ENCODE measurements at places on chromosomes 6 and 20.

DNA sequence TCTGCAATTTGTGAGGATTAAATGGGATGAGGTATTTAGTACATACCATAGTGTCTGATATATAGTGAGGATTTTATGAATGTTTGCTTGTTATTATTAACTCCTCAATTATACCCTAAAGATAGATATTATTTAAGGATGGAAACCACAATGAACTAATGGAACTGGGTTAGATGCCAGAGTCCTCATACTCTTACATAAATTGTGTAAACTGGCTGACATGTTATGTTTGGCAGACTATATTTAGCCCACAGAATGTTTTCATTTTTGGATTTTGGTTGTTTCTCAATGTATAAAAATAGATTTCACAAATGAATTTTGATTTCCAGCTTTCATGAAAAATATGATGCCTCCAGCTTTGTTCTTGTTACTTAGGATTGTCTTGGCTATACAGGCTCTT is 37.6 kb downstream of the HTR1B start:
- no peak for DNase-seq
- H3K36me3 ChIP-seq = no peaks in the 10 kb centered on the region
- H3K4me1 ChIP-seq = no peaks in the 10 kb centered on the region
- no peak overlapping the region for H3K27ac ChIP-seq

GRCh38 chr6:95882371-95882770 is 133.4 kb upstream of the FUT9 start:
- H3K27me3 ChIP-seq = no peaks in the 10 kb centered on the region
- H3K36me3 ChIP-seq = no peaks in the 10 kb centered on the region
- no peak for DNase-seq

DNA sequence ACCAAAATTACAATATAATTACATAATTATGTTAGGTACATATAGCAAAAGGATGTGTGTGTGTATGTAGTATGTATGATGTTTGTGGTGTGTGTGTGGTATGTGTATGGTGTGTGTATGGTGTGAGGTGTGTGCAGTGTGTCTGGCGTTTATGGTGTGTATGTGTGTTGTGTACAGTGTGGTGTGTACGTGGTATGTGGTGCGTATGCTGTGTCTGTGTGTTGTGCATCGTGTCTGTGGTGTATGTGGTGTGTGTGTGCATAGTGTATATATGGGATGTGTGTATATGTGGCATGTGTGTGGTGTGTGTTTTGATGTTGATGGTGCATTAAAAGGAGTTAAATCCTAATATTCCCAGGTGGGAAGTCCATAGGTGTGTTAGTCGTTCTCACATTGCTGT is 62.8 kb downstream of the PLG start:
- H3K27me3 ChIP-seq = no peaks in the 10 kb centered on the region
- no peak overlapping the region for H3K27ac ChIP-seq
- no peaks in the 10 kb centered on the region for H3K36me3 ChIP-seq

DNA sequence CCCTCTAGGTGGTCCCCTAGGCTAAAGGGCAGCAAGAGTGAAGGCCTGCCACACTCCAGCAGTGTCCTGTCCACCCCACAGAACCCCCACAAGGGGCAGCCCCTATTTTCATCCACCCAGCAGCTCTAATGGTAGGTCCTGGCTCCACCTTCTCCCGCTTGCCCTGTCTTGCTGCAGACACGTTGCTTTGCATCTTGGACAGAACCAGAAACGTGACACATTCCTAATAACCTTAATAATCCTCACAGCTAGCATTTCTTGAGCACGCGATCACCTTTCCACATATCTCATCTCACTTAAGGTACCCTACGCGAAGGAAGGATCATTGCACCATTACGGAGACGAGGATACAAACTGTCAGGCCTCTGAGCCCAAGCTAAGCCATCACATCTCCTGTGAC is 11.7 kb upstream of the SLC22A23 start:
- DNase-seq = no peak
- H3K27me3 ChIP-seq = no peaks in the 10 kb centered on the region
- H3K4me1 ChIP-seq = no peaks in the 10 kb centered on the region
- H3K36me3 ChIP-seq = no peaks in the 10 kb centered on the region

GRCh38 chr6:23953976-23954375 is 172.0 kb upstream of the NRSN1 start:
- H3K4me1 ChIP-seq = no peaks in the 10 kb centered on the region
- H3K4me3 ChIP-seq = no peak overlapping the region
- no peaks in the 10 kb centered on the region for H3K36me3 ChIP-seq
- H3K27ac ChIP-seq = no peak overlapping the region
- no peaks in the 10 kb centered on the region for H3K27me3 ChIP-seq

GRCh38 chr6:24646771-24647170 is 780 bp upstream of the KIAA0319 start:
- no peaks in the 10 kb centered on the region for H3K4me1 ChIP-seq
- H3K27me3 ChIP-seq = peaks cover 27% of the 10 kb centered on the region
- H3K27ac ChIP-seq = no peak overlapping the region
- H3K36me3 ChIP-seq = peaks cover 23% of the 10 kb centered on the region

- no peak overlapping the region for H3K4me3 ChIP-seq
- H3K27ac ChIP-seq = no peak overlapping the region
- H3K36me3 ChIP-seq = no peaks in the 10 kb centered on the region
- no peaks in the 10 kb centered on the region for H3K27me3 ChIP-seq
Observed at GRCh38 chr6:88361754-88362153, 195.6 kb upstream of the CNR1 start.

- H3K4me3 ChIP-seq = no peak overlapping the region
- no peaks in the 10 kb centered on the region for H3K27me3 ChIP-seq
- no peak overlapping the region for H3K27ac ChIP-seq
- DNase-seq = no peak
- peaks cover 26% of the 10 kb centered on the region for H3K4me1 ChIP-seq
- H3K36me3 ChIP-seq = no peaks in the 10 kb centered on the region
Observed at GRCh38 chr6:3915076-3915791, 66.1 kb downstream of the FAM50B start.

GRCh38 chr6:80330961-80331360 is 224.5 kb downstream of the BCKDHB start:
- no peaks in the 10 kb centered on the region for H3K36me3 ChIP-seq
- H3K4me3 ChIP-seq = no peak overlapping the region
- no peak overlapping the region for H3K27ac ChIP-seq
- no peaks in the 10 kb centered on the region for H3K27me3 ChIP-seq
- DNase-seq = no peak

DNA sequence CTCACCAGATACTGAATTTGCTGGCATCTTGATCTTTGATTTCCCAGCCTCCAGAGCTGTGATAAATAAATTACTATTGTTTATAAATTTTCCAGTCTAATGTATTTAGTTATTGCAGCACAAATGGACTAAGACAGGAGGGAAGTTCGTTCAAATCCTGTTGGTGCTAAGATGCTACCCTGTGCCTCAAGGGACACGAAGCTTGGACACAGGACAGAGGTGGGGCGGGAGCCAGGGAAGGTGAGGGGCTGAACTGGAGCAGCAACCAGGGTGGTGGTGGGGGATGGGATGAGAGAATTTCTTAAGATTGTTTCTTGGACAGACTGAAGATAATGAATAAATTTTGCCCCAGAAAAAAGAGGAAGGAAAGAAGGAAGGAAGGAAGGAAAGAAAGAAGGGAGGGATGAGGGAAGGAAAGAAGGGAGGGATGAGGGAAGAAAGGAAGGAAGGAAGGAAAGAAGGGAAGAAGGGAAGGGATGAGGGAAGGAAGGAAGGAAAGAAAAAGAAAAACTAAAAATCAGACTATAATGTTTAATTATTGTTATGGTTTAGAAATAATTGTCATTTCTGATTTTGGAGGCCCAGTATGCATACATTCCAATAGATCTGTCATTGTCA is 127.2 kb downstream of the CDC5L start:
- no peaks in the 10 kb centered on the region for H3K27me3 ChIP-seq
- H3K4me1 ChIP-seq = no peaks in the 10 kb centered on the region
- DNase-seq = peak; percentile 16
- H3K4me3 ChIP-seq = no peak overlapping the region
- no peak overlapping the region for H3K27ac ChIP-seq

DNA sequence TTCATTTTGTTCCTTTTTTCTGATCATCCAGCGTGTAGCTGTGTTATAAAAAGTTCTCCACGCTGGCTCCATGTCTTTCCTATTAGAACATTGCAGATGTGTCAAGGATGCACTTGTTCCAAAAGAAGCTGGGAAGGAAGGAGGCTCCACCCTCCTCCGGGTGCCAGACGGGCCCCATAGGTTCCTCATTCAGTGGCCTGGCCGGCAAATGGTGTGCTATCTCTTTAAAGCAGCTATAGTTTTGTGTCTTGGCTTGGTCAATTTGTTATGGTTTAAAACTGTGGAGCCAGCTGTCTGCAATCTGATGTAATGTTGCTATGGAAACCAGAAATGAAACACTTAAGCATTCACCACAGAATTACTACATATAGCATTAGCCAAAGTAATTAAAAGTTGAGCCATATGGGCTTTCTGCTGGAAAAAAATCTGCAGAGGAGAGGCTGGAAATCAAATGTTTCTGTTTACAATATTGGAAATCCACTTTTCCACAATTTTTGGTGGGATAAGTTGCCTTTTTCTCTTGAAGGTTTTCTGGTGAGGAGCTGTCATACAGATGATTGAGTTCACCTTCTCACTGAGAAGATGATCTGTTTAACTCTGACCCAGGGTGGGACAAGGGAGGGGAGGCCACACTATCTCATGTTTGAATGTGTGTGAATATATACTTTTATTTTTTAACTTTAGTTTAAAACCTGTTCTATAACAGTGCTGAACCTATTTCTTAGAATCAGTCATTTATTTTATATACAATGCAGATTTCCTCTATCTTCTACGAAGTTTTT is 167.4 kb downstream of the SASH1 start:
- peaks cover 13% of the 10 kb centered on the region for H3K4me1 ChIP-seq
- H3K27me3 ChIP-seq = no peaks in the 10 kb centered on the region
- H3K27ac ChIP-seq = peak overlapping the region; percentile 82
- DNase-seq = no peak
- no peaks in the 10 kb centered on the region for H3K36me3 ChIP-seq

GRCh38 chr20:10605547-10606195 is 68.1 kb downstream of the JAG1 start:
- DNase-seq = no peak
- H3K4me3 ChIP-seq = no peak overlapping the region
- no peaks in the 10 kb centered on the region for H3K36me3 ChIP-seq
- peaks cover 19% of the 10 kb centered on the region for H3K4me1 ChIP-seq

- H3K4me3 ChIP-seq = no peak overlapping the region
- no peak overlapping the region for H3K27ac ChIP-seq
- peak; percentile 26 for DNase-seq
- H3K36me3 ChIP-seq = no peaks in the 10 kb centered on the region
Observed at GRCh38 chr6:167398214-167399050, 73.5 kb downstream of the TTLL2 start.

GRCh38 chr6:45684476-45684875 is 306.7 kb upstream of the SUPT3H start:
- no peak for DNase-seq
- H3K36me3 ChIP-seq = no peaks in the 10 kb centered on the region
- no peak overlapping the region for H3K4me3 ChIP-seq

- H3K4me3 ChIP-seq = no peak overlapping the region
- DNase-seq = no peak
- no peaks in the 10 kb centered on the region for H3K36me3 ChIP-seq
- H3K4me1 ChIP-seq = peaks cover 4% of the 10 kb centered on the region
- no peak overlapping the region for H3K27ac ChIP-seq
- no peaks in the 10 kb centered on the region for H3K27me3 ChIP-seq
Observed at GRCh38 chr6:6633898-6634734, 45.6 kb downstream of the LY86 start.

DNA sequence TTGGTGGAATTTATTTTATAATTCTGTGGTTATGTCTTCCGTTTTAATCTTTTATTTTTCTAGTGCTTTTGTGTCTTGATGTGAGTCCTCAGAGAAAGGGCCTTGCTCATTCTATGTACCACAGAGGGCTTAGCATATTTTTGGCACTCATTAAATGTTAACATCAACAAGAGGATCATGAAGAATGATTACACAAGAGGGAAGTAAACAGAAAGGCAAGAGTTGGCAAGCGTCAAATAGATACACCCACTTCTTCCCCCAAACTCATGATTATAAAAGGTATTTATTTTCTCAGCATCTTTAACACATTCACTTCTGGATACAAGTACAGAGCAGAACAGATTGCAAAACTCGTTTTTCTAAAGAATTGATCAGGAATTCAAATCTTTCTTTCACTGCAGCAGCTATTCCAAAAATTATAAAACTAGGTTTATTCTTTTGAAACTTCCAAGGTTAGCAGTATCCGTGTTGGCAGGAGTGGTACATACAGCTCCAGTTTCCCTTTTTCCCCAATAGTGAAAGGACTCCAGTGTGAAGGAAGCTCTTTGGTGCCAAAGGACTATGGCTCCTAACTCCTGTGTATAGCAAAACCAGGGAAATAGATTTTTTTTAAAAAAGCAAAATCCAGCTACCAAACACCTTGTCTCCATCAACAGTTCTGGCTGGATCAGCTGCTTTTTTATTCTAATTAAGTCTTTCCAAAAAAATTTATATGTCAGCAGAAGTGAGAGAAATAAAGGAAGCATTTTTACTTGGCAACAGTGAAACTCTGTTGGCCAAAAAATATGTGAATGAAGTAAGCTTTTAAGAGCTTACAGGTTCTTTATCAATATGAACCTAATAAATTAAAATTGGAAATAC is 221.9 kb downstream of the ADGRG6 start:
- H3K4me1 ChIP-seq = no peaks in the 10 kb centered on the region
- H3K4me3 ChIP-seq = no peak overlapping the region
- no peak for DNase-seq
- no peaks in the 10 kb centered on the region for H3K36me3 ChIP-seq
- no peaks in the 10 kb centered on the region for H3K27me3 ChIP-seq

- H3K4me3 ChIP-seq = no peak overlapping the region
- H3K27ac ChIP-seq = peak overlapping the region; percentile 48
- no peaks in the 10 kb centered on the region for H3K36me3 ChIP-seq
- H3K4me1 ChIP-seq = no peaks in the 10 kb centered on the region
- H3K27me3 ChIP-seq = no peaks in the 10 kb centered on the region
- DNase-seq = no peak
Observed at GRCh38 chr20:53847837-53848170, 222.6 kb downstream of the BCAS1 start.

GRCh38 chr6:107390685-107391435 is 68.5 kb downstream of the PDSS2 start:
- H3K4me3 ChIP-seq = no peak overlapping the region
- H3K27ac ChIP-seq = no peak overlapping the region
- H3K36me3 ChIP-seq = no peaks in the 10 kb centered on the region
- no peaks in the 10 kb centered on the region for H3K27me3 ChIP-seq
- DNase-seq = no peak

- no peaks in the 10 kb centered on the region for H3K27me3 ChIP-seq
- peaks cover 22% of the 10 kb centered on the region for H3K36me3 ChIP-seq
- H3K4me1 ChIP-seq = peaks cover 56% of the 10 kb centered on the region
- no peak for DNase-seq
- H3K4me3 ChIP-seq = no peak overlapping the region
Observed at GRCh38 chr20:44594730-44595129, 12.4 kb downstream of the PKIG start.

Measured in upper lobe of right lung (tissue), 1 donor.